SIG-M5 (cell line): ENCODE measurements at places on chromosomes 4 and X.
A peak's percentile ranks its signal among the peaks of the same experiment; 100 is the strongest.

DNA sequence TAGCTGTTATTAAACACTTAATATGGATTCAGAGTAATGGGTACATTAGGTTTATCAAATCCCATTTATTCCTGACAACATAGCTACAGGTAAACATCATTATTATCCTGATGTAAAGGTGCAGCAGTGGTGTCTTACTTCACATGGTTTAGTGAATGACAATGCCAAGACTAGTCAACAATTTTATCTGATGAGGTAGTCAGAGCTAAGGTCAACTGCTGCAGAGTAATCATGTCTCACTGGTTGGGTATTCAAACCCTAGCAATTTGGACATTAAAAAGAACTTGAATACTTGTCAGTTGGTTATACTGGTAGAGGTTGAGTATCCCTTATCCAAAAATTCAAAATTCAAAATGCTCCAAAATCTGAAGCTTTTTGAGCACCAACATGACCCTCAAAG, 117.6 kb downstream of the MAB21L2 start:
- no peak for DNase-seq

DNA sequence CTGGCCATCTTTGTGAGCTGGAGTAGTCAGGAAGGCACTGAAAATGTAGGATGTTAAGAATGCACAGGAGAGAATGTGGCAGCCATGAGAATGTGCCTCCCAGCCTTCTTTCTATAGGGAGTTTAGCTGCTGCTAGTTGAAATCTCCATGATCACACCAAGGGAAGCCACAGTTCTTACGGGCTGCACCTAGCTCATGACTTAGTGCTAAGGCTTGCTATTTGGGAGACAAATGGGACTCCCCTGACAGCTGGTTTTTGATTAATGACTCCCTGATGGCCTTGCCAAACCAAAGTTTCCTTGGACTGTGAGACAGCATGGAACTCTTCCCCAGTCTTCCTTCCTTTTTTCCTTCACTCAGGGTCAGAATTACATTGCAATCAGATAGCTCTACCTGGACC, 9.2 kb downstream of the CTSO start:
- DNase-seq, result no peak

- DNase-seq, result no peak
These were observed 5.5 kb upstream of the FGF2 start for GRCh38 chr4:122821092-122821491.

- no peak for DNase-seq
These were observed 14.4 kb downstream of the HADH start for GRCh38 chr4:108003982-108004515.

- no peak for DNase-seq
These were observed 45.6 kb downstream of the RFC1 start for GRCh38 chr4:39320381-39321115.

DNA sequence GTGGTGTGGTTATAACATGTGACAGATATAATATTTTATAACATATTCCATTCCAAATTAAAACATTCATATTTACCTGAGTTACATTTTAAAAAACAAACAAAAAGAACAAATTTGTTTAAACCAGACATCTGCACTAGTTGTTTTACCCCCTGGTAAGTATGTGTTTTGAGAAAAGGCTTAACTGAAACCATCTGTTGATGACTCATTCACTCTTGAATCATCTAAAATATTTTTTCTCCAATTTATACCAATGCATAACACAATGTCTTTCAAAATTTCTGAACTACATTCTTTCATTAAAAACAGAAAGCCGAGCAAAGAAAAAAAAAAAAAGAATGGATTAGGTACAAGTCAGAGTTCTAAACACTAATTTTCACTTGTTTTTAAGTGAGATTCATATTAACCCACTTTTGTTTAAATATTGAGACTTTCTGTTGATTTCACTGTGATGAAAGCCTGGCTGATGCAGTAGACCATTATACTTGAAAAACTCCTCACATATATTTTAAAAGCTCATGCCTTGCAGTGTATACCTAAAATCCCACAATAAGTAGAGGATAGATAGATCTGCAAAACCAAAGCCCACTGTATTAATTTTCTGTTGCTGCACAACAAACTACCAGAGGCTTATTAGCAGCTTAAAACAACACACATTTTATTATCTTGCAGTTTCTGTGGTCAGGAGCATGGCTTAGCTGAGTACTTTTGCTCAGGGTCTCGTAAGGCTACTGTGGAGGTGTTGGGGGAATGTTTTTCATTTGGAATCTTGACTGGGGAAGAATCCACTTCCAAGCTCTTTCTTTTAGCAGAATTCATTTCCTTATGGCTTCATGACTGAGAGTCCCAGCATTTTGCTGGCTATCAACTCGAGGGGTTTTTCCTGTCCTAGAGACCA, 221.5 kb downstream of the PCDH18 start:
- no peak for DNase-seq

GRCh38 chr4:95304898-95305297, 243.9 kb downstream of the UNC5C start:
- no peak for DNase-seq

DNA sequence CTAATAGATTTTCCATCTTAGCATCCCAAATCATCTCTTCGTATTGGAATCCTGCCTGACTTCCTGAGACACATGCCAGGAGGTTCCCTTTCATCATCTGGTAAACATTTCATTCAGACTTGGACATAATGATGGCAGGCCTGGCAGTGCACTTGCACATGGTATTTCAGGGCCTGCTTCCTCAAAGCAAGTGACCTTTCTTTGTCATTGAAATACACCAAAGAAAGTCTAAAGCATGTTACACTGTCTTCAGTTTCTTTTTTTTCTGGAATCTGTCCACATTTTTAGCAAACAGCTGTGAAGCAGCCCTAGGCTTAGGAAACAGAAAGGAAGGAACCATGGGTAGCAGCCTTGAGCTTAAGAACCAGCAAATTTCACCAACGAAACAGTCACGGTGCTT, 205.9 kb upstream of the VCX start:
- no peak for DNase-seq

GRCh38 chr4:115292320-115293092, 179.1 kb upstream of the NDST4 start:
- no peak for DNase-seq

- no peak for DNase-seq
These were observed 62.8 kb downstream of the SMIM20 start for GRCh38 chr4:25976780-25977179.

- DNase-seq, result no peak
These were observed 22.2 kb downstream of the CLCN4 start for GRCh38 chrX:10178866-10179463.

DNA sequence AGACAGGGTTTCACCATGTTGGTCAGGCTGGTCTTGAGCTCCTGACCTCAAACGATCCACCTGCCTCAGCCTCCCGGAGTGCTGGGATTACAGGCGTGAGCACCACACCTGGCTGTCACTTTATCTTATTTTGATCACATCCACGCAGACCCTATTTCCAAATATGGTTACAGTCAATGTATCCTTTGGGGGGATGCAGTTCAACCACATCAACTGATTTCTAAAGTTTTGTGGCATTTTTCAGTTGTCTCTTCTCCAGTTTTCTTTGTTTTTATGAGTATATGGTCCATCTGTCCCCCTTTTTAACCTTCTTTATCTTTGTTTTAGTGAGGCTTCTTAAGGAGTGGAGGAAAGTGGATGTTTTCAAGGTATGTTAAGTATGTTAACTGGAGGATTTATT, 4.1 kb upstream of the HPF1 start:
- no peak for DNase-seq

- DNase-seq, result no peak
These were observed 195.9 kb downstream of the CAMK2D start for GRCh38 chr4:113565702-113566012.

- DNase-seq, result no peak
These were observed 46.4 kb upstream of the SPRY1 start for GRCh38 chr4:123350191-123350544.

GRCh38 chr4:107950746-107951540, 19.6 kb downstream of the CYP2U1 start:
- no peak for DNase-seq

GRCh38 chrX:44042116-44042515, 68.9 kb upstream of the NDP start:
- no peak for DNase-seq

DNA sequence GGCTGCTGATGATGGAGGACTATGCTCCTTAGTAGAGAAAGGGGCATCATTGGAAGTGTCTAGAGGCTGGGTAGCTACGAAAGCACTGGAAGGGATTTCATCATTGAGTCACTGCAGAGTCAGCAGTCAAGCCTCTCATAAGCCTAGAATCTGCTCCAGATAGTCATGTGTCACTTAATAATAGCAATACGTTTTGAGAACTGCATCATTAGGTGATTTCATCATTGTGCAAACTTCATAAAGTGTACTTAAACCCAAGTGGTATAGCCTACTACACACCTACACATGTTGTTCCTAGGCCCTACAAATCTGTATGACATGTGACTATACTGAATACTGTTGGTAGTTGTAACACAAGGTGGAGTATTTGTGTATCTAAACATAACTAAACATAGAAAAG, 165.6 kb downstream of the PTTG2 start:
- DNase-seq, result no peak

DNA sequence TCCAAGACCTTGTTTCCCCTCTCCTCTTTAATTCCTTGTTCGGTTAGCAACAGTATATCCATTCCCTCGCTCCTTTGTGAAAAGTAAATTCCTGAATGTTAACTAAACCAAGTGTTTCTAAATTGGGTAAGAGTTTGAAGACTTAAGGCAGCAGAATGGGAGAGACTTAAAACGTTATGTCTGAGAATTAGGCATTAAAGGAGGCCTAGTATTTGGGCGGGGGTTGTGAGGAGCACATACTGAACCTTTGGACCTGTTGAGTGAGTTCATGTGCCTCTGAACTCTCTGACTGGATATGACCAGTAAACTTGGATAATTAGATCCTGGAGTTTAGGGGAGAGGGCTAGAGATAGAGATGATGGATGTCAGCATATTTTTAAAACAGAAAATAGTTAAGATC, 1.2 kb downstream of the MSMO1 start:
- no peak for DNase-seq

DNA sequence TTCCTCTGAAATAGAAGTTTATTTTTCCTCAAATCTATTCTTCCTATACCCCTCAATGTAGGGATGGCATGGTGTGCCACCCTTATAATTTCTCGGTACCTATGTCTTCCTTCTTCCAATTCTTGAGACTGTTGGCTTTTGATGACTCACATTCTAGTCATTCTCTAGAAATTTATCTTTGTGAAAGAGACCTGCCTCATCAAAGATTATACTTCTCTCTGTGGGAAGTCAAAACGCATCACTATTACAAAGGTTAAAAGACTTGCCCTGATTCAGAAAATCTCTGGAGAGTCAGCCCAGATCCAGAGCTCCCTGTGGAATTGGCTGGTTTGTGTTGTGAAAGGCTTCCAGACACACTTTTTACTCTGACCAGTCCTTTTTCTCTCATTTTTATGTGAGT, 65.9 kb upstream of the FSTL5 start:
- no peak for DNase-seq

GRCh38 chrX:138485767-138486166, 225.8 kb downstream of the FGF13 start:
- DNase-seq, result no peak

GRCh38 chrX:96566878-96567277, 117.8 kb upstream of the DIAPH2 start:
- DNase-seq, result no peak

DNA sequence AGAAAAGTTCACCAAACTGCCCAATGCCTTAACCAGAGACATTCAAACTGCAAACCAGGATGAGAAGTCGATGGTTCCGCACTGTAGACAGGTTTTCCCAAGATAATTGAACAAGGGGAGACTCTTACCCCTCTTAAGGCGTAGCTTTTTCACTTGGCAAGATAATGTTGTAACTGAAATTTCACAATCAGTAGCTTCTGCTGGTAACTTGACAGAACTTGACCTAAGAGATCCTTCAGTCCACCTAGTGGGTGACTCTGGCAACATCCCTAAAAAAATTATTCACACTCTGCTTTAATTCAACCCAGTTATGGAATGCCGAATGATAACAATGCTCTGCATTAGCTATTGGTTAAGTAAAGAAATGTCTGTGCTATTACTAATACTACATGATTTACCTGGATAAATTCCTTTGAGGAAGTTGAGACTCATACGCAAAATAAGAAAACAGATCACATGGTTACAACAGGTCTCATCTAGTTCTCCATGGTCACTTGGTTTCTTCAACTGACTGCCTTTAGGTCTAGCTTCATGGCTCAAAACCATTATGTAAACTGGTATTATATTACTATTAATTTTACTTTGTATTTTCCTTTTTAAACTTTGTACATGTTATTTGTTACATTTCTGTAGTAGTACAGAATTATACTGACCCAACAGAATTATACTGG, 9.1 kb downstream of the ELF2 start:
- DNase-seq, result peak; percentile 12

- no peak for DNase-seq
These were observed 274.9 kb upstream of the PITX2 start for GRCh38 chr4:110897784-110898183.

- no peak for DNase-seq
These were observed 31.5 kb upstream of the IL21 start for GRCh38 chr4:122652379-122652778.

DNA sequence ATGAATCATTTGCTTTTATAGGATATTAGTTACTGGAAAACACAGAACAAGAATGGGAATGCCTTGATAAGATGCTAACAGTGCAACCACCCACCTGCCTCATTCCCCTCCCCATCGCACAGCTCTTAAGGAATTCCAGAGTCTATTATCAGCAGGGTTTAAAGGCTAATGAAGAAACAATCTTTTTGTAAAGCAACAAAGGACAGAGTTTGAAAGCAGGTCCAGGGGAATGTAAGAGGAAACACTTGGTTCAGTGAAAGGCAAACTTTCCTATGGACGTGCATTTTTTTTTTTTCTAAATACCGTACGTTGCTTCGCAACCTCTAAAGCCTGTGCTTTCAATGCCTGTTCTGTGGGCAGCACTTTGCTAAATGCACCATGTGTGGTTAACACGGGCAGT, 92.5 kb downstream of the GPR50 start:
- DNase-seq, result no peak

DNA sequence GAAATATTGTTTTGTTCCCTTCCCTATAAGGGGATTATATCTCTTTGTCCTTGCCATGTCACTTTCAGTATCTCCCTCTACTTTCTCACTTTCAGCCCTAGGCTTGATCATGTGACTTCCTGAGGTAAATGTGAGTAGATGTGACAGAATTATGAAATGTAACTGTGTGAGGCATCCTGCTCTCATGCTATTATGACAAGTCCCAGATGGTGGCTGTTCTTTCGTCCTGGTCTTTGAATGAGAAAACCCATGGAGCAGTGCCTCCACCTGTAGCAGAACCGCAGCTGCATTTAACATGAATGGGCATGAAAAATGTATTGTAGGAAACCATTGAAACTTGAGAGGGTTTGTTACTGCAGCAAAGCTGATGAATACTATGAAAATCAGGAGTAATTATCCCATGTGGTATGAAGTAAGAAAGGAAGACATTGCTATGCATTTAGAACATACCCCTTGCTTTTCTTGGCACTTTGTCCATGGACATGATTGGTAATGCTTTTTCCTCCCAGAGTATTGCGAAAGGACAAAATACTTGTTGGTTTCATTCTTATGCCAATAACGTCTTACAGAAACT, 202.2 kb upstream of the GPRIN3 start:
- no peak for DNase-seq
